ENCODE measurements at places on chromosomes 4 and X. TPM values are rescaled to one million over a fixed set of nuclear protein-coding genes. Genes with fewer than 3 reads are reported as not detected.

TMEM47 gene
- total RNA-seq = not detected

DNA sequence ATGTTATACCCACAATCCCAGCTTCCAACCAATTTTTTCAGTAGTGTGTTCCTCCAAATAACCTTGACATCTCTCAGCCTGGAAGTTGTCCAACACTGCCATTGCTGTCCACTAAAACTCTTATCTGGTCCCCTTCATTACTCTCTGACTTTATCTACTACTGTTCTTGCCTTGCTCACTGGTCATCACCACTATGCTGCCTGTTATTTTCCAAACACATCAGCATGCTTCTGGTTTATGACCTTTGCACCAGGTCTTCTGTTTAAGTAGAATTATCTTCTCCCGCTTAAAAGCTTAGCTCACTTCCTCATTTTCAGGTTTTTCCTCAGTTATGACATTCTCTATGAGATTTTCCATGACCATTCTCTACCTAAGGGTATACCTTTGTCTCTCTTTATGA is 5.5 kb downstream of the ELMOD2 start:
- DNase-seq = no peak

- DNase-seq = no peak
These were observed 94.4 kb downstream of the GRIA2 start for GRCh38 chr4:157314906-157315305.

STPG2 gene
- not detected for total RNA-seq

GRCh38 chrX:131831185-131831520 is 191.9 kb upstream of the STK26 start:
- no peak for DNase-seq

- DNase-seq = no peak
These were observed 68.5 kb upstream of the FSTL5 start for GRCh38 chr4:162232349-162232748.

- no peak for DNase-seq
These were observed 1.3 kb downstream of the GAR1 start for GRCh38 chr4:109816894-109817293.

- DNase-seq = no peak
These were observed 191.4 kb downstream of the SPRY1 start for GRCh38 chr4:123587983-123588494.

SPIN2A gene
- total RNA-seq = 0.84 TPM

Measured in activated T-helper 2 cell treated with anti-CD3 and anti-CD28 coated beads, Interferon-gamma antibody, Interleukin-2, Interleukin-4, amounts not matched to agents 10 μg/mL and 5 μg/mL and 100 μg/mL, durations not matched to agents 14 hours and 24 hours and 36 hours (primary cell).